HuH-7 (cell line): ENCODE measurements at places on chromosomes 2 and 18.

DNA sequence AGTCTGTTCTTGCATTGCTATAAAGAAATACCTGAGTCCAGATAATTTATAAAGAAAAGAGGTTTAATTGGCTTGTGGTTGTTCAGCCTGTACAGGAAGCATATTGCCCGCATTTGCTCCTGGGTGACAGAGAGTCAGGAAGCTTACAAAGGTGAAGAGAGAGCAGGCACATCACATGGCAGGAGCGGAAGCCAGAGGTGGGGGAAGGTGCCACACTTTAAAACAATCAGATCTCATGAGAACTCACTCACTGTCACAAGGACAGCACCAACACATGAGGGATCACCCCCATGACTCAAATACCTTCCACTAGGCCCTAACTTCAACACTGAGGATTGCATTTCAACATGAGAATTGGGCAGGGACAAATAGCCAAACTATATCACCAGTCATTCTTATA is 124.8 kb upstream of the COL5A2 start:
- DNase-seq: no peak

- DNase-seq: no peak
Observed at GRCh38 chr2:106159866-106160785, 34.0 kb downstream of the UXS1 start.

DNA sequence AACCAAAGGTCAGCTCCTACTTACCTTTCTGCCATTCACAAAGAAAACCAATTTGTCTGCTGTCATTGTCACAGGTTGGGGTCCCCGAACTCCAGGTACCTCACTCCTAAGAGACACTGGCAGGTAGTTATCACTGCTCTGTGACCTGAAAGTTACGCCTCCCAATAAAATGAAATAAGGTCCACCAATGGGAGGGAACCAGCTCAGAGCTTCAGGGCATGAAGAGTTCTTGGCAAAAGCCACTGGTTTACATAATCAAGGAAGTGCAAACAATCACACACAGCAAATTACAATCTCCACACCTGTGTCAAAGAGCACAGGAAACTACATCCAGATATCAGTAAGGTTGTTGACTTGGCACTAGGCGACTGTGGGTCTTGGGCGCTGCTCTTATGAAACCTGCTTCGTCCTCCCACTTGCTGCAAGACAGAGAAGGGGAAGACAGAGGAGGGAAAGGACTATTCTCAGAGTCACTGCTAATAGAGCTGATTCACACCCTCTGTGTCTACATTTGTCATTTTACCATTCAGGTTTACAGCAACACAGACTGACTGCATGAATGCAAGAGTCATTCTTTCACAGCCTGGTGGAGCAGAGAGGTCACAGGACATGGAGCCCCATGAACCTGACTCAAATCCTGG is at the start of gene XDH:
XDH (minus strand) TSS at position 142 of the 641 bp plus-strand sequence; CDS start at position 66, 76 bp downstream.
- no peak for DNase-seq

DNA sequence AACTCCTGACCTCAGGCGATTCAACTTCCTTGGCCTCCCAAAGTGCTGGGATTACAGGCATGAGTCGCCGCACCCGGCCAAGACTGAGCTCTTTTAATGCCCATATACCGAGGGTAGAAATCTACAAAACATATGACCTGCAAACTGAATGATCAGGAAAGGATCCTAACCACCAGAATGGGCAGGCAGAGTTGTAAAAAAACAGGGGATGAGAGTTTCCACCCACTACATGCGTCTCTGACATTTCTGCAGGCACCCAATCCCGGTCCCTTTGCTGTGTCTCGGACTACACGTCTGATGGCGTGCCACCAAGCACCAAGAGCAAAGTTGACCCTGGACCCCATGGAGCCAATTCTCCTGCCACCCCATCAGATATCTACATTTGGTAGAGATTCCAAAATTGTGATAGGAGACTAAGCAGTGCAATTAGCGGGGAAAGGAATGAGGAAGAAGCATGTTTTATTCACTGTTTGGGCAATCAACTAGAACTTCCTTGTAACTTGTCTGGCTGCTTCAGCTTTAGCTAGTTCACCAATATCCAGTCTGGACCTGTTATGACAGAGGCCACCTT is 74.1 kb downstream of the ATP8B1 start:
- no peak for DNase-seq

GRCh38 chr2:62042400-62042799 is 136.9 kb downstream of the COMMD1 start:
- no peak for DNase-seq
